ENCODE measurements at places on chromosomes 1 and 21. TPM values are rescaled to one million over a fixed set of nuclear protein-coding genes. Genes with fewer than 3 reads are reported as not detected.

The CAPN9 gene
- total RNA-seq: 26.6 TPM

The PLD5 gene
- 0.21 TPM for total RNA-seq

DNA sequence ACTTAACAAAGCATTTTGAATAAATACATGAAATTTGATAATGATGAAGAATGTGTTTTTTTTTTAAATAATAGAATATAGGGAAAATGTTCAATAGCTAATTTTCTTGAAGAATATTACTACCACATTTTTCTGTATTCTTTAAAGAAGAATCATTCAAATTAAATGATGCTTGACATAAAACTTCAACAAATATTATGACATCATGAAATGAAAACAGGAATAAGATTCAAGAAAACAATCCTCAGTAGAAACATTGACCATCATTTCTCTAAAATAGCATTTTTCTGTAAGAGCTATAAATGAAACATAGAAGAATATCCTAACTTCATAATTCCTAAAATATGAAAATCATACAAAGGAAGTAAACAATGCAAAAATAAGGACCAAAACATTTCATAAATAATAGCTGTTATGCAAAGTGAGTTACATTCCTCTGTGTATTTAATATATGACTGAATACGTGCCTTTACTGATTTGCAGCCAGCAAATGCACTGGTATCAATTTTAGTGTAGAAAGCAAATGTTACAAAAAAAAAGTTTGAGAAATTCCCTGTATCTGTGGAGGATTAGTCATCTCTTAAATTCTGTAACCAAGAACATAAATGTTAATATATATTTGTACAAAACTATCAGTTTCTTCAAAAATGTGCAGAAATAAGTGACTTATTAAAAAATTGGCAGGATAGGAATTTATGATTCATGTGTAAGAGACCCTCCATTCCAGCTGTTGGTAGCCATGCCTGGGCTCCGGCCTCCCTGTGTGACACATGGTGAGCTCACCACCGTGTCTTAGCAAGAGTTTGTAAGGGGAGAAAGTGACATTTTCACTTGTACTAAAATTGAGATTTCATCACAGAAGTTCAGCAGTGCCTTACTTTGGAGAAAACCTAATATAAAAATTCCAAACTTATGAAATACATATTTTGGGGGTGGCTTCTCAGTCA lies 15.0 kb upstream of the PTPN14 start:
- no peak for DNase-seq
- H3K4me3 ChIP-seq: no peak overlapping the region
- no peaks in the 10 kb centered on the region for H3K36me3 ChIP-seq
- H3K4me1 ChIP-seq: peaks cover 8% of the 10 kb centered on the region
- H3K27ac ChIP-seq: no peak overlapping the region

The SLC44A5 gene
- 0.47 TPM for total RNA-seq

DNA sequence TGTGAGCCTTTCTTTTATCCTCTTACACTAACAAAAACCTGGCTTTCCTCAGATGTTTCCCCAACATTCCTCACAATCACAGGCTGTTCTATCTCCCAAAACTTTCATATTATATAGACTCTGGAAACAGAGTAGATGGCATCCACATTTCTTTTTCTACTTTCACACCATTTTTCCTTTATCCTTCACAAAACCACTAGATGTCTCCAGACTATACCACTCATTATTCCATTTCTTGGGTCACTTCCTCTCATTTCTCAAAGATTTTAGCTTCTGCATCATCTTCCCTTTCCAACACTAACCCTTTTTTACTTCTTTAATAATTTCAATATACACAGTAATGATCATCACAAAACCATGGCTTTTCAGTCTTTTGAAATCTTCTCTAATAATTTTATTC lies 286.0 kb upstream of the DEPDC1 start:
- H3K36me3 ChIP-seq: no peaks in the 10 kb centered on the region
- no peaks in the 10 kb centered on the region for H3K27me3 ChIP-seq
- no peak for DNase-seq
- H3K4me1 ChIP-seq: no peaks in the 10 kb centered on the region
- H3K27ac ChIP-seq: no peak overlapping the region

The EFNA3 gene
- 1.0 TPM for total RNA-seq

The FGGY gene
- total RNA-seq: 31.4 TPM

All from lower lobe of right lung (tissue), 2 donors.